Glutamatergic neuron (in vitro differentiated cells): ENCODE measurements at places on chromosomes 3 and 15.

GRCh38 chr15:41804361-41804760, 23.5 kb upstream of the JMJD7 start:
- no peaks in the 10 kb centered on the region for H3K36me3 ChIP-seq
- H3K27ac ChIP-seq, result no peak overlapping the region
- H3K27me3 ChIP-seq, result peaks cover 2% of the 10 kb centered on the region
- no peak overlapping the region for H3K4me3 ChIP-seq
- H3K4me1 ChIP-seq, result peaks cover 2% of the 10 kb centered on the region

DNA sequence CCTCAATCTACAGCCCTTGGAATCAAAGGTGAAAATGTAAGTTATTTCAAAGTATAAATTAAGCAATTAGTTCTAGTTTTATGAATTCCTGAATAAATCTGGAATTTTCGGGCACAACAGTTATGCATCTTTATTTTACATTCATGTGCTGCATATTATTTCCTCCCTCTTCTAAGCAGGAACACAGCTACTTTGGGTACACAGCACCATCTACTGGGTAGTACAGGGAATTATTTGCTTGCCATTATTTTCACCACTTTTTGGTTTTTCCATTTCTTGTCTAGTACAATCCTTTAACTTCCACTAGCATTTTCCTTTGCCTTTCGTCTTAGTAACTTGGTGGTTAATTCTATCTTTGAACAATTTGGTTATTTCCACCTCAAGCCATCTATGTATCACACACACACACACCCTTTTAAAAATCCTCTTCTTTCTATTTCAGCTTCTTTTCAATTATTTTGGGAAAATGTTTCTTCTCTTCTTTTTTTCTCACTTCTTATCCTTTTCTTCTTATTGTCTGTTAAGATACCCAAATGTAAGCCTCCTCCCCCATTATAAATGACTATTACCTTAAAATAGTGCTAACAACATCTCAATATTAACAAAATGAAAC, 451.0 kb downstream of the MFSD1 start:
- H3K36me3 ChIP-seq, result no peaks in the 10 kb centered on the region
- H3K4me1 ChIP-seq, result no peaks in the 10 kb centered on the region
- H3K4me3 ChIP-seq, result no peak overlapping the region
- peaks cover 2% of the 10 kb centered on the region for H3K27me3 ChIP-seq
- DNase-seq, result no peak

DNA sequence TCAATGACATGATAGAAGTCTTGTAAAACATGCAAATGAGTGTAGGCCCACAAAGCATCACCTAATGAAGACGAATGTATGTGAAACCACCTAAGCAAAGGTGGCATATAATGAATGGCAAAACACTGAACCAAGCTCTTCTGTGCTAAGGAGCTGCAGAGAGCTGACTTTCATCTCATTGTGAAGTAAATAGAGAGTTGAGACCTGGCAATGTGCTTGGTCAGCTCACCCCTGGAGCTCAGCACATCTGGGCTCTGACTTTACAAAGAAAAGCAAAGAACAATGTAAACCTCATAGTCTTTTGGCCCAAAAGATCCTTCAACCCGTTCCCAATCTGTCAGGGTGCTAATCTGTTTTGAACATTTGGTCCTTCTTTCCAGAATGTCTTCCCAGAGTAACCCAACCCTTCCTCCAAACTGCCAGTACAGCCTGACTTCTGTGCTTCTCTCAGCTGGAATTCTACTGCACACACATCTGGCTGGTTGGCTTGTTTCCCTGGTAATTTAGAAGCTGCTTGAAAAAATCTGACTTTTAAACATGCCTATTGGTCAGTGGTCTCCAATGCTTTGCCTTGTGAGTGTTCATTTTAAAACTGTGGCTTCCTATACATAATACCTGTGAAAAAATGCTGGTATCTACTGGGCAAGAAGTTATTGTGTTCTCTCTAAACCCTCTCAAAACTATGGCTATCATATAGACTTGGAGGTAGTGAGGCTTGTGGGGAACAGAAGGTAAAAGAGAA, 101.7 kb downstream of the CD200R1L start:
- no peak for DNase-seq
- no peaks in the 10 kb centered on the region for H3K36me3 ChIP-seq
- H3K27me3 ChIP-seq, result no peaks in the 10 kb centered on the region
- H3K4me1 ChIP-seq, result no peaks in the 10 kb centered on the region
- no peak overlapping the region for H3K4me3 ChIP-seq

- peaks cover 2% of the 10 kb centered on the region for H3K27me3 ChIP-seq
- no peak overlapping the region for H3K4me3 ChIP-seq
- DNase-seq, result no peak
- no peak overlapping the region for H3K27ac ChIP-seq
- peaks cover 26% of the 10 kb centered on the region for H3K36me3 ChIP-seq
- H3K4me1 ChIP-seq, result peaks cover 12% of the 10 kb centered on the region
Observed at GRCh38 chr15:92417716-92418115, 24.0 kb downstream of the ST8SIA2 start.

DNA sequence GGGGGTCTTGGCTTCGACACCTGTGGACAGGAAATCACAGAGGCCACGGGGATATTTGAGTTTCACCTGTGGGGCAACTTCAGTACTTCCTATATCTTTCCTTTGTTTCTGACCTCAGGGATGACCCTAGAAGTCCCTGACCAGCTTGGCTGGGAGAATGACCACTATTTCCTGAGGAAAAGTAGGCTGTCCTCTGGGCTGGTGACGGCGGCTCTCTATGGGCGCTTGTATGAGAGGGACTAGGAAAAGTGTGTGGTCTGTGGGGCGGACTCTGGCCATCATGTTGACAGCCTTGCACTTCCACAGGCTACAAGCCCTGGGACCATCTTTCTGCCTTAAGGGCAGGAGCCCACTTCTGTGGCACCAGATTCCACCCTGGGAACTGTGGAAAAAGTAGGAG, 43.7 kb downstream of the BTD start:
- H3K4me3 ChIP-seq, result no peak overlapping the region
- H3K27ac ChIP-seq, result no peak overlapping the region
- peaks cover 5% of the 10 kb centered on the region for H3K36me3 ChIP-seq
- H3K4me1 ChIP-seq, result peaks cover 3% of the 10 kb centered on the region
- H3K27me3 ChIP-seq, result no peaks in the 10 kb centered on the region
- DNase-seq, result no peak

GRCh38 chr15:45265506-45265905, 13.5 kb downstream of the SLC28A2 start:
- no peaks in the 10 kb centered on the region for H3K4me1 ChIP-seq
- DNase-seq, result no peak
- H3K27me3 ChIP-seq, result no peaks in the 10 kb centered on the region
- H3K36me3 ChIP-seq, result no peaks in the 10 kb centered on the region
- no peak overlapping the region for H3K4me3 ChIP-seq
- H3K27ac ChIP-seq, result no peak overlapping the region

DNA sequence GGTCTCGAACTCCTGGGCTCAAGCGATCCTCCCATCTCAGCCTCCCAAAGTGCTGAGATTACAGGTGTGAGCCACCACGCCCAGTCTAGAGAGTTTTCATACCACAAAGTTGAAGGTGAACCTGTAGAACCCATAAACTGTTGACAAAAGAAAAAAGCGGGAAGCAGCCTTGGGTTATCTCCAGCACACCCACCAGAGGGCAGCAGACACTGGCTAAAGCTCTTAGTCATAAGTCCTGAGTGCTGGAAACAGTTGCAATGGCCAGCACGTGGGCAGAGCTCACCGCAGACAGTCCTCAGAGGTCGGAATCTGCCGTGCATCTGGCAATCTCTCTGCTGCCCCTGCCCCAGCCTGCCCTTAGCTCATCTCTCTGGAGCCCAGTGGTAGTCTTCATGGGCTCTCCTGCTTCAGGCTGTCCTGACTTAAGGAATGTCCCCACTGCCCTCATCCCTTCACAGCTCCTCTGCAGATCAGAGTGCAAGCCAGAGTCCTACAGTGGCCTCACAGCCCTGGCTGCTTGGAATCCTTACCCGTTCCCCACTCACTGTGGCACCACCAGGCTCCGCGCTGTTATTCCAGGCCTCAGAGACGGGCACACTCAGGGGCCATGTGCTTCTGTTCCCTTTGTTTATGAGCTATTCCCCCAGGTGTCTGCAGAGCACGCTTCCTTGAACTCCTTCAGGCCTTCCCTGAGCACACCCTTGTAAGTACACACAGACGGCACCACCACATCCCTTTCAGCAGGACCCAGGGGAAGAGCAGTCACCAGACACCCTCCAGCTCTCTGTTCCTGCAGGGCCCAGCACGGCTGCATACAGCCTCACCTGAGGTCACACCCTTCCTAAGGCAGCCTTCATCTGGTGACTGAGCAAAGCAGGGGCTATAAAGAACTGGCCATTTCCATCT, 8.8 kb upstream of the ELP6 start:
- H3K4me3 ChIP-seq, result no peak overlapping the region
- no peak overlapping the region for H3K27ac ChIP-seq
- no peaks in the 10 kb centered on the region for H3K27me3 ChIP-seq
- peaks cover 4% of the 10 kb centered on the region for H3K4me1 ChIP-seq

DNA sequence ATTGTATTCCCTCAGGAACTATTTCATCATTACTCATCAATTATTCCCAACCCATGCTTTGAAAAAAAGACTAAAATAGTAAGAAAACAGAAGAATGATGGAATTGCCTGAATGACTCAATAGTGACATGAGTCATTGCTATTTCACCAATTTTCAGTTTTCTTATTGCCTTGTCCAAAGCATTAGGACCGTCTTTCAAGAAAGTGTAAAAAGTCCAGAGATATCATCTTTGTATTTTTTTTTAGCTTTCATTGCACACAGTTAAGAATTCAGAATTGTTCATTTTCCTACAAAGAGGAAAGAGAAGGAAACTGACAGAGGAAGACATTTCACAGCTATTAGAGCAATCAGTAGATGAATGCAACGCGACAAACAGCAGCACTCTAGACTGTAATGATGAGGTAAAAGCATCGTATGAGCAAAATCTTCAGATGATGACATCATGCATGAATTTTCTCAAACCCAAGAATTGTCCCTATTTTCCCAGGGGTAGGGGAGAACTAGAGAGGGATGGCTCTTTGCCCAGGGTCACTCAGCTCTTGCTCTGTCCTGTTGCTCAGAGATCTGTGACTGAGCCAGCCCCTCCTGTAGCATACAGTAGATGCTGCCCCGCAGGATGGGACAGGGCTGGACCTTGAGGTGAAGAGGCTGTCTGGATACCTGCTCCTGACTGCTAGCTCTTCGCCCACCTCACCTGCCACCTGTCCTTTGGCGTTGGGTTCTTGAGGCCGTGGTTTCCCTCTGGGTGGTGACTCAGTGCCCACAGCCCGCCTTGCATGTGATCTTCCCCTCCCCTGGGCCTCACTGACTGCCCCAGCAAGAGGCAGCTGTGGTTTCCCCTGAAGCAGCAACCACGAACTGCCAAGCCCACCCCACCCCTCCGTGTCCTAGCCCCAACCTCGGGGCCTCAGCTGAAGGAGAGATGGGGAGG, 84.8 kb downstream of the PPCDC start:
- no peak overlapping the region for H3K27ac ChIP-seq
- H3K4me1 ChIP-seq, result peaks cover 5% of the 10 kb centered on the region
- H3K36me3 ChIP-seq, result peaks cover 4% of the 10 kb centered on the region
- no peak overlapping the region for H3K4me3 ChIP-seq
- H3K27me3 ChIP-seq, result peaks cover 4% of the 10 kb centered on the region

DNA sequence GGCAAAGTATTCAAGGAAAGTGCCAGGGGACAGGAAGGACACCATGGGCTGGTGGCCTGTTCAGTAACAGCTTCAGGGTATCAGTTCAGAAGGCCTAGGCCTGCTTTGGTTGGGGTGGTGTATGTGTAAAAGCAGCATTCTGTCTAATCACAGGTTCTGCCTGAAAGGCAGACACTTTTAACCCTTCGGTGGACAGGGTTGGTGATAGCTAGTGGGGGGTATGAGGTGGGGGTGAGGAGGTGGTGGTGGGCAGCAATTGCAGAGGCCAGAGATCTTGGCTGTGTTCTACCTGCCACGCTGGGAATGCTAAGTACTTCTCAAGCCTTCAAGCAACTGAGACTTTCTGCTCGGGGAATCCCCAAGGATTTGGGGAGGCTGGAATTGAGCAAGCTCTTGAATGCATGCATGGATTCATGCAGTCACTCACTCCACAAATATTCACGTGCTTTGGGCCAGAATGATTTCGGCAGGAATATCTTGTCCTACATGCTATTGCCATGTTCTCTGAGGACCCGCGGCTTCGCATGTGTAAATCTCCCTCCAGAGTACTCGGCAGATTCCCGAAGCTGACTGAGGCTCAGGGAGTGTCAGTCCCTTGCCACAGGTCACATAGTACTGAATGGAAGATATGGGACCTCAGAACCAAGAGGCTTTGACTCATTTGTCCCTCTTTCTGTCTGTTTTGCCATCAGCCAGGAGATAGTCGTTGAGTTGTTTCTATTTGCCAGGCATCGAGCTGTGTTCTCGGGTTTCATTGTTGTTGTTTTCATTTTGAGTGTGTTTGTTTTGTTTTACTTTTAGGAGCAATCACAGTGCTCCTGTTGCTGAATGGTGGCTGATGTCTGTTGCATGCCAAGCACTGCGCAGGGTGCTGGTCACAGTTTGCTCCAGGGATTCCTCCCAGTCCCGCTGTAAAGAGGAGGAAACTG, 65.5 kb downstream of the SMAD3 start:
- no peak overlapping the region for H3K27ac ChIP-seq
- H3K4me3 ChIP-seq, result no peak overlapping the region
- H3K4me1 ChIP-seq, result peaks cover 16% of the 10 kb centered on the region
- no peaks in the 10 kb centered on the region for H3K36me3 ChIP-seq
- no peak for DNase-seq

GRCh38 chr3:187850258-187850921, 105.1 kb upstream of the BCL6 start:
- H3K36me3 ChIP-seq, result peaks cover 5% of the 10 kb centered on the region
- H3K27me3 ChIP-seq, result peaks cover 8% of the 10 kb centered on the region
- no peak for DNase-seq
- H3K4me3 ChIP-seq, result no peak overlapping the region

DNA sequence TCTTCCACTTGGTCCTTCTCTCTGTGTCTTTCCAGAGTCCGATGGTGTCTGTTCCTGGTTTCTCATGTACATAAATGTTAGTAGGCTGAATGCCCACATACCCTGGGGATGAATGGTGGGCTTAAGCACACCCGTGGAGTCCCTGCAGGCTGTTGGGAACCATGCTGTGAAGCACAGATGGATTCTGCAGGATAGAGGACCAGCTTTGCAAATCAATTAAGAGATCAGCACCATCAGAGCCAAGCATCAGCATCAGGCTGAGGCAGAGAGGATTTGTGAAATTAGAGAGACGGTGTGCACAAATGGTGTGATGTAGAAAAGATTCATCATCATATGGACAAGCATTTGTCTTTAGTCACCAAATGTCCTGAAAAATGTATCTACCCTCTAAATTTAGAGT, 127.1 kb downstream of the SV2B start:
- DNase-seq, result no peak
- H3K4me1 ChIP-seq, result peaks cover 11% of the 10 kb centered on the region
- no peaks in the 10 kb centered on the region for H3K36me3 ChIP-seq
- peaks cover 2% of the 10 kb centered on the region for H3K27me3 ChIP-seq

GRCh38 chr3:119600732-119601131, 3.0 kb downstream of the PLA1A start:
- DNase-seq, result peak; percentile 39
- H3K27me3 ChIP-seq, result peaks cover 3% of the 10 kb centered on the region
- no peak overlapping the region for H3K4me3 ChIP-seq
- no peaks in the 10 kb centered on the region for H3K36me3 ChIP-seq
- H3K4me1 ChIP-seq, result peaks cover 3% of the 10 kb centered on the region
